ENCODE measurements at places on chromosomes 2 and 18.

DNA sequence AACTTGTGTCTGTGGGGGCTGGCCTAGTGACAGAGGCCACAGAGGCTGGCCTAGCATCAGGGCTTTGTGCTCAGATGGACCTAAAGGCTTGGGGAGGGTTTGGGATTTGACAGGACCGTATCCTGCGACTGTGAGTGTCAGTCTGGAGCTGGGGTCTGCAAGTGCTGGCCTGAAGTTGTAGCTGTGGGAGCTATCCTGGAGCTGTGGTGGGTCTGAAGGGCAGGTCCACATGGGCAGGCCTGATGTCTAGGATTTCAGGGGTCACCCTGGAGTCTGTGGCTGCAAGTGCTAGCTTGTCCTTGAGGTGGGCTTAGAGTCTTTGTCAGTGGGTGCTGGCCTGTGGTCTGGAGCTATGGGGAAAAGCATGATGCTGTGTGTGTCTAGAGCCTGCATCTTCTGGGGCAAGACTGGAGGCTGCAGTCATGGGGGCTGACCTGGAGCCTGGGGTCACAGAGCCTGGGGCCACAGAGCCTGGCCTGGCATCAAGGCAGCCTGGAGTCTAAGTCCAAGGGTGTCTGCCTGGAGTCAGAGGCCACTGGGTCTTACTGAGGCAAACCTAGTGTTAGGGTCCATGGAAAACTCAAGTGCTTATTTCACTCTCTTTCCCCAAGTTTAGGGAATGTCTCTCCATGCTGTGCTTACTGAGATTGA lies 3.6 kb downstream of the REG3A start:
- DNase-seq = no peak

DNA sequence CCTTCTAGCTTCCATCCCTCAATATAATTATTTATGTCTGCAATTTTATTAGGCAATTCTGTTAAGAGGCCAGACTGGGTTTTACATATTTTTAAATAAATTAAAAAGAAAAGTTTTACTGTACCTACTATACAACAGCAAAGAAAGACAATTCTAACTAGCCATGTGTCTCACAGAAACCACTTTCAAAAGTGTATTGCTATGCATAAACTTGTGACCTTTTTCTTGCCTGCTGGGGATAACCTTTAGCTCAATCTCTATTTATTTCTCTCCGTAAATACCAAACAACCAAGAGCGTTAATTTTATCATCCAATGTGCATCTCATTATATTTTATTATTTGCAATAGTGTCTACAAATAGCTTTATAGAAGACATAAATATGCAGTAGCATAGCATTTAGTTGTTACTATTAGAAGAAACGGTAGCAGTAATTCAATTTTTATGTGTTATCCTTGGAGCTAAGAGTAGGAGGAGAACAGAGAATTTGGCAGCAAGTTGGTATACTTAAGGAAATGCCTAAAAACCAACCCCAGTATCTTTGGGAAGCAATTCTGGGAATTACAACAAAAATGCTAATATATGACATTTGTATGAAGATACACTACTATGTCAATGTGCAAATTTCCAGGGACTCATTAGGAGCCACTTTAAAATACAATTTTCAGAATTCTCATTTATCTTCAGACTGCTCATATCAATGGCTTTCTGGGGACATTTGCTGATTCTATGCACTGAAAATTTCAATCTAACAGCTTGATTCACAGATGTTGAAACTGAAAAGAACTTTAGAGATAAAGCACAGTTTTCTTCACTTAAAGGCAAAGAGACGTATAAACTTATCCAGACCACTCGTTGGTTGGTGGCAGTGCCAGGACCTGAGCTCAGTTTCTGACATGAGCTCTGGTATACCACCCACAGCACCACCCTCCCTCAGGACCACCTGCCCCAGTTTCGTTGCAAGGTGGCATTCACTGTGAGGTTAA lies 23.0 kb upstream of the RTN4 start:
- no peak for DNase-seq

DNA sequence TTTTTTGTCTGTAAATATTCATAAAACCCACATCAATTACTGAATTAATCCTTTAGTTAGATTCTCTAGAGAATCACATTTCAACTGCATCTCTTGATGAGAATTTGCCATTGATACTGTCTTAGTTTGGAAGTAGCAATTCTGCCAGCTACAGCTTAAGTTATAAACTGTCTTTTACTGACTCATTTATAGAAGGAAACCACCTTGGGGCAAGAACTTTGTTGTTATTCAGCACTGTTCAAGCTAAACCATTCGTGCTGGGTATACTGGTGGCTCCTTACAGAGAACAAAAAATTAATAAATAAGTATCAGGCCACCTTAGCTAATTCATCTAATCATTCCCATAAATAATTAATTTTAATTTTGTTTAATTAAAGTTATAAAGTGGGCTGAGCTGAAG lies 1082.6 kb upstream of the CELF4 start:
- no peak for DNase-seq

DNA sequence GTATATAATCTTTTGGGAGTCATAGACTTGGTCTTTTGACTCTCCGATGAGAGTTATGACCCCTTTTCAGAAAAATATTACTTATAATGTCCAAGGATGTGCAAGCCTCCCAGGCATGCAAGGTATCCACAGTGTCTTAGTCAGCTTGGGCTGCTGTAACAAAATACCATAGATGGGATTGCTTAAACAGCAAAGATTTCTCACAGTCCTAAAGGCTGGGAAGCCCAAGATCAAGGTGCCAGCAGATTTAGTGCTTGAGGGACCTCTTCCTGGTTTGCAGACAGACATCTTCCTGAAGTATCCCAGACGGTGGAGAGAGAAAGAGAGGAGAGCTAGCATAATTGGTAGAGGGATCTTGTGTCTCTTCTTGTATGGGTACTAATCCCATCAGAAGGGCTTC lies 35.6 kb upstream of the FBXO11 start:
- no peak for DNase-seq

DNA sequence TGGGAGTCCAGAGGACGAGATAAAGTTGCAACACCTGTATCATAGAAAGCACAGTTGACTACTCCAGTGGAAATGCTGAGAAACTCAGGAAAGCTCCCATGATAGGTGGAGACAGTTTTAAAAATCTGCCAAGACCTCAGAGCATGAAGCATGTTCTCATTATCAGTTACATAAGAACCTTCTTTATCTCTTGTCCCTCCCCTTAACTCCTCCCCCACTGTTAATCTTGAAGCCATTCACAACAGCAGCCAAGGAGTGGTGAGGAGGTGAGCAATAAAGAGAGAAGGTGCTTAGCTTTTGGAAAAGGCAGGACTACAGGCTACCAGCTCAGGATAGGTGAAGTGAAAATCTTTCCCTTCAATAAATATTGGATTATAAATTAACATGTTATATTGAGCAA lies 657.9 kb downstream of the NYAP2 start:
- no peak for DNase-seq

- DNase-seq = no peak
Measured at GRCh38 chr18:63447066-63447465, 24.8 kb upstream of the VPS4B start.

- no peak for DNase-seq
Measured at GRCh38 chr18:3689986-3690763, 240.2 kb downstream of the TGIF1 start.

GRCh38 chr2:146632707-146633106 lies 1212.1 kb upstream of the ACVR2A start:
- DNase-seq = no peak

DNA sequence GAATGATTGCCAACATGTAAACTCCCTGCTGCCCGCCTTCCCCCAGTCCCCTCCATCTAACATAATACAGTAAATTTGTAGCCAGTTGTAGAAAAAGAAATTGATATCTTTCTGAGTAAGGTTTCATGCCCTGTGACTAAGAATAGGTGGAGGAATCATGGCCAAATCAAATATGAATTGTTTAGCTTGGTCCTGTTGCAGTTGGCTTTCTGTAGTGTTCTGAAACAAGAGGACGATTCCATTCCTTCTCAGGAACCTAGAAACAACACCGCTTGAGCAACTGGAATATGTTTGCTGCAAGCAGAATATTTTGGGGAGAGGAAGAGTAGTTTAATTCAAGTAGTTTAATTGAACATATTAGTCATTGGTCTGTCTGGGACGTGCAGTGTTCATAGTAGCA lies 7.0 kb upstream of the DRC1 start:
- DNase-seq = no peak

DNA sequence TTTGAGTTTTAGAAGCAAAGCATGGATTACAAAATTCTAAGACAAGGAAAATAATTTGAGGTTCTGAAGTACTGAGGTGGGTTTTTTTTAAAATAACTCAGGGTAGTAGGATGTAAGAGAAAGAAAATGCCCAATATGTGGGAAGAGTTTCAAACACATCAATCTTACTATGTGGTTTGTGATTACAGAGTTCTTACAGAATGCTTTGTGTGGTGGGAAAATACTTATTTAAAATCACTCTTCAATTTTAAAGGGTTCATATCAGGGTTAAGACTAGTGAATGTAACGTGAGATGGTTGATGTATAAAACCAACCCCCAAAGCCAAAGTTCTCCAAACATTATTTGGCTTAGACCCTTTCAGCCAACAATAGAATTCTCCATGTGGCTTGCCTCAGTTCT lies 173.5 kb downstream of the UBE2E3 start:
- no peak for DNase-seq

DNA sequence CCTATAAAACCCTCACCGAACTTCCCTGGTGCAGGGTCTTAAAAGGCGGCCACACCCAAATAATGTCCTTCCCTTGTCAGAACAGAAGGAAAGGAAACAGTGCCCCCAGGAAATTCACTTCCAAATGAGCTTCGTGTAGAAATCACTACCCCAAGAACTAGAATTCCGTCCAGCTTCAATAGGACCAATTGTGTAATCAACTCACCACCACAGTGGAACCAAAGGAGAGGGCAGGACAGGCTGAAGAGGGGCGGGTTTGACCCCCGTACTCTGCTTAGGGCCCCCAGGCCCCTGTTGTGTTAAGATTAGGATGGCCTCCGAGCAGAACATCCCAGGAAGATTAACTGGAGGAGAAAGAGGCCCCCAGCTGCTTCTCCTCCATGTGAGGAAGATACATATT lies 24.1 kb downstream of the GPR35 start:
- no peak for DNase-seq

Measured in activated CD4-positive, alpha-beta memory T cell treated with anti-CD3 and anti-CD28 coated beads for 36 hours (primary cell).